Right renal pelvis (tissue), 4 donors: ENCODE measurements at places on chromosomes 2 and 18. TPM values are rescaled to one million over a fixed set of nuclear protein-coding genes. Genes with fewer than 3 reads are reported as not detected.

Gene PRADC1
- polyA plus RNA-seq, result 14.2 TPM

Gene BCL11A
- polyA plus RNA-seq, result 13.1 TPM

Gene IL1R1
- polyA plus RNA-seq, result 40.1 TPM

Gene GDF7
- polyA plus RNA-seq, result 5.1 TPM

Gene PDE11A
- 8.6 TPM for polyA plus RNA-seq

Gene CAPN14
- 0.06 TPM for polyA plus RNA-seq

Gene TM4SF20
- 0.05 TPM for polyA plus RNA-seq

Gene TUBB8B
- 0.58 TPM for polyA plus RNA-seq

Gene CPS1
- polyA plus RNA-seq, result 3.8 TPM

Gene FBLN7
- polyA plus RNA-seq, result 15.3 TPM

Gene C2orf78
- not detected for polyA plus RNA-seq

Gene EML6
- 16.4 TPM for polyA plus RNA-seq

GRCh38 chr2:9707008-9707407 lies 76.2 kb upstream of the YWHAQ start:
- no peak for DNase-seq

- no peak for DNase-seq
Measured at GRCh38 chr2:86396291-86396785, 44.8 kb upstream of the KDM3A start.

GRCh38 chr18:23983112-23983511 lies 31.4 kb upstream of the TTC39C start:
- no peak for DNase-seq

DNA sequence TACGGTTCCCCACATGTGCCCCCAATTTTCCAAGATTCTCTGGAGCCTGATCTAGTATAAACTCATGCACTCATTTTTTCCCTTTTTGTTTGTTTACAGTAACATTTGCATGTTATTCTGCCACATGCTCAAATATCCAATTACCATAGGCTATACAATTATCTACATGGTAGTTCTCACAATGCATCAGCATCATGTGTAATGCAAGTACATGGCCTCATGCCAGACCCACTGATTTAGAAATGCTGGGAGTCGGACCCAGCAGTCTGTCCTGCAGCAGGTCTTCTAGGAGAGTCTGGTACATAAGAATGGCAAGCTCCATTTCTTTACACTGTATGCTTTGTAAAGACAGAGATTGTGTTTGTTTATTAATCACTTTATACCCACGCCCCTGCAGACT lies 107.7 kb downstream of the CBLN2 start:
- DNase-seq, result no peak

- DNase-seq, result no peak
Measured at GRCh38 chr2:149733936-149734685, 146.5 kb upstream of the MMADHC start.

- DNase-seq, result no peak
Measured at GRCh38 chr2:239772721-239773120, 252.4 kb downstream of the NDUFA10 start.

GRCh38 chr2:16238001-16238761 lies 297.8 kb downstream of the MYCN start:
- no peak for DNase-seq

DNA sequence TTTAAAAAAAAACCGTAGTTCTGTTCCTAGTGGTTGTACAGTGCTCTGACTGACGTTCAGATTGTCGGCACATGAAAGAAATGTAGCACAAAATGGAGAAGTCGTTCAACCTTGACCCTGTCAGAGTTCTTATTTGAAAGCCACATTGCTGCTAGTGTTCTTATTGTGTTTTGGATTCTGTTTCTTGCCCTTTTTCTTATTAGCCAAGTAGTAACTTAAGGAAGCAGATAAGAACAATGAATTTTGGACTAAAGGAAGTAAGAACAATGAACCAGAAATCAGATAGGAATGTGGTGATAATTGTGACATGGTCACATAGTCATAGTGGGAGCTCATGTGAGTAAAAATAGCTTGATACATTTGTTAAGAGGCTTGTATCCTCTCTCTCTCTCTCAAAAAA lies 45.9 kb downstream of the RPIA start:
- DNase-seq, result peak; percentile 8

DNA sequence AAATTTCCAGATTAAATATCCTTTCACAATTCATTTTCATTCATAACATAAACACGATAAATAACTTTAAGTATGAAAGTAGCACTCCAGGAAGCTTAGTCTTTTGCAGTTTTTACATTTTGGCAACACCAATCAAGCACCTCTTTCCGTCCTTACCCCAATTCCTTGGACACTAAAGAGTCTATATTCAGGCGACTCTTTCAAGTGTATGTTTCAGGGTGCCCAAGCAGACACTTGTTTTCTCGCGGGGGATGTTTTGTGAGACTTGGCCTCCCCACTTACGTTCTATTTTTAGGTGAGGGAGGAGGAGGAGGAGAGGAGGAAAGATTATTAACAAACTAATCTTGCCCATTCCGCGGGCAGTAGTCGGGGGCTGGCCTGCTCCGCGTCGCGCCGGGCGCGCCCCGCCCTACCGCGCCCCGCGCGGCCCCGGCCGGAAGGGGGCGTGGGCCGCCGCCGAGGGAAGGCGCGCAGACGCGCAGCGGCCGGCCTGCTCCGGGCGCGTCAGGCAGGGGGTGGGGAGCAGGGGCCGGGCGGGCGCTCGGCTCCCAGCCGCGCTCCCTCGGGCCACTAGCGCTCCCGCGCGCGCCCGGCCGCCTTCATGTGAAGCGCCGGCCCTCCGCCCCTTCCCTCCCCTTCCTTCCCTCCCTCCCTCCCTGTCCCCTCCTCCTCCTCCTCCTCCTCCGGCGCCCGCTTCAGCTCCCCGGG lies at the start of gene ITPRID2:
ITPRID2 (plus strand) TSS at position 473 of the 708 bp plus-strand sequence. CDS start 337 bp downstream, outside the sequence.
- DNase-seq, result peak; percentile 79

DNA sequence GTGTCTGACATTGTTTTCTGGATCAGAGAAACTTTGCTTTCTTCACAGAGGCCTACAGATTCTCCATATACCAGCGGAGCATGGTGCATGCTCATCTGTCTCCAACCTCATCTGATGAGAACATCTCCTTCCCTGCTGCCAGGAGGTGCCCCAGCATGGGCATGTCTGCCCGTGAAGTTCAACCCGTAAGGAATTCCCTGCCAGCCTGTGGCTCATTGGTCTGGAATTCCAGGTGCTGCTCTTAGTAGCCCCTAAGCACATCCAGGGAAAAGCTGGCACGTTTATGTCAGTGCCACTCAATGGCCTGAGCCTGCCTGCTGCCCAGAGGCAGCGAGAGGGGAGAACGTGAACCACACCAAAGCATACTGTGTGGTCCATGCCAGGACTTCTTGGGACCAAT lies 1.7 kb upstream of the SP100 start:
- DNase-seq, result no peak

DNA sequence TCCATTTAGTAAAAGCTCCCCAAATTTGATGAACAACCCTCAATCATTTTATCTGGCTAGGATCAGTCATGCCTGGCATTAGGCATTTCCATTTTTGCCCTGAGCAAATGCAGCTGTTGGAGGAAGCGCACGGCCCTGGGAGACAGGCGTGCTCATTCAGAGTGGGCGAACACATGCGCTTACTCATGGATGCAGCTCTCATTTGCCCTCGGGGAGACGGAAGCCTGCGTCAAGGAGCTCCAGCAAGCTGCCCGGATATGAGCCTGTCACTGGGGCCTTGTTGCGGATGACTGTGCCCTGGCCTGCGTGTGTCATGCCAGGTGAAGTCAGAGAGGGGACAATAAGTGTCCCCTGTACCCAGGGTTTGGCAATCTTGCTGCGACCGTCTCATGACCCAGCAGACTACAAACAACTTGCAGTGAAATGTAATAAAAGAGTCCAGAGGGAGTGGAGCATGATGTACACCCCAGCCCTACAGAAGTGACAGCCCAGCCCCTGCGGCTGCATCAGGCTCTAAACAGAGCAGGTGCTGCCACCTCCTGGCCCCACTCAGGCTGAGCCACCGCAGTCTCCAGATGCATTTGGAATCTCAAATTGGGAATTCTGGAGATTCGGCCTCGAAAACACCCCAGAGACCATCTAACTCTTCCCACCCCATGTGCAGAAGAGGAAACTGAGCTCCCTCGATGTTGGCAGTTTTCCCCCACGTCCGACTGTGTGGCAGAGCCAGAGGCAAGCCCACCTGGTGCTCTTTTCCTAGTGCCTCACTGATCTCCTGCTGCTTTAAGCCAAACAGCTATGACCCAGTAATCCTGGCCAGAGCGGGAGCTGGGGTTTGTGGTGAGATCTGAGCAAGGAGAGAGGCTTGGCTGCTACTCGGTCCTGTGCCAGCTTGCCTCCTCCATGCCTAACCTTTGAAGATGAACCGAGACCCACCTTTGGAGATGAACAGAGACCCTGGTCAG lies 105.0 kb upstream of the ALK start:
- peak; percentile 36 for DNase-seq

GRCh38 chr2:46120792-46121555 lies 176.2 kb upstream of the EPAS1 start:
- DNase-seq, result no peak

GRCh38 chr2:8303322-8303832 lies 378.5 kb upstream of the ID2 start:
- no peak for DNase-seq

DNA sequence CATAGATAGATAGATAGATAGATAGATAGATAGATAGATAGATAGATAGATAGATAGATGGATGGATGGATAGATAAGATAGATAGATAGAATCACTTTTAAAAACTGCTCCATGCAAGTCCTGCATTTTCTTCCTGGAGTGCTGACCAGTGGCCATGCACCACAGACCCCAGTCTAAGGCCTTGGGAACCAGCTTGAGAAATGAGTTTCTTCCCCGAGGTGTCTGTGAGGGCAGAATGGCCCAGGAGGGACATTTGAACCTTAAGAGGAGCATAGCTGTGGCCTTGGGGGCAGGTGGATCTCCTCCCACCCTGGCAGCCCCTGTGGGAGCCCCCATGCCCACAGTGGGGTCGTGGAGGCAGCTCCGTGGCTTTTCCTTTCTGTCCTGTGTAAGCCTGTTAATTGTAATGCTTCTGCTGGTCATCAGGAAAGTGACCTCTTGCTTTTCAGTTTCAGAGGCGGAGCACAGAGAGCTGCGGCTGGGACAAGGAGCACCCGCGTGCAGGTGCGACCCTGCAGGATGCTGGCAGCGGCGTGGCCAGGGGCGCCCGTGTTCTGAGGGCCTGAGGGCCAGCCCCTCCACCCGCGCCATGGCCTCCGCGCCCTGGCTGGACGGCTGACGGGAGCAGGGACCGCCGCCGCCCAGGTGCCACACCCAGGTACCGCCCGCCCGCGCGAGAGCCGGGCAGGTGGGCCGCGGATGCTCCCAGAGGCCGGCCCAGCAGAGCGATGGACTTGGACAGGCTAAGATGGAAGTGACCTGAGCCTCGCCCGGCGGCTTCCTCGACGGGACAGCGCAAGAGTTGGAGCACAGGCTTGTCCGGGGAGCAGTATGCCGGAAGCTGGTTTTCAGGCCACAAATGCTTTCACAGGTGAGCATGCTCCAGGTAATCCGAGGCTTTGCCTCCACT lies 168.6 kb downstream of the LDLRAD4 start:
- DNase-seq, result no peak

GRCh38 chr2:163734881-163735684 lies 725 bp downstream of the FIGN start:
- no peak for DNase-seq

- no peak for DNase-seq
Measured at GRCh38 chr2:229057976-229058553, 213.0 kb downstream of the PID1 start.

DNA sequence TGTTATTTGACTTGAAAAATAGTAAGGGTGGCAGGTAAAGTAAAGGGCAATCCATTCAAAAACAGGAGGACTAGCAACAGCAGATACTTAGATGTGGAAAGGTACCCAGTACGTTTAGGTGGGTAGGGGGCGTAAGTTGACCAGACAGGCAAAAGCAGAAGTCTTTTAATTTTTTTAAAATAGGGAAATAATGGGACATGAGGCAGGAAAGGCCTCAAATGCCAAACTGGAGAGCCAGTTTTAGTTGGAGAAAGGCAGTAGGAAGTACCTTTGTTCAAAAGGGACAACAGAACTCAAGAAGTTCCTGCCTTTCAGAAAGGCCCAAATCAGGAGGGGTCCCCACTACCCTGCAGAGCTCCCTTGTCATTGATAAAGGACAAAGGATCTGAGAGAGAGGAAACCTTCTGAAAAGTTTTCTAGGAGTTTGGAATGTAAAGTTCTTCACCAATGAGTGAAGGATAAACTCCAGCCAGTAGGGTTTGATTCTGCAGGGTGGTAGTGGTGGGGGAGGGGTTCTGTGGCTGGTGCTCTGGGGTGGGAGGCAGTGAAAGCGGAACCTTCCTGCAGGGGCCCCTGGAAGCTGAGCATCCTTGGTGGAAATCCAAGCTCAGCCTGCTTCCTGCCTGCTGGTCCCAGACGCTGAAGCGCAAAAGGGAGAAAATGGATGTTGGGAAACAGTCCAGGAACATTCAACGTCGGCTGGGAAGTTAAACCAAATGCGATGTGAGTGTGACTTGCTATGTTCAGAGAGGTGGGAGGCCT lies 40.1 kb downstream of the TMEM17 start:
- no peak for DNase-seq

GRCh38 chr2:151043484-151043883 lies 218.2 kb downstream of the RBM43 start:
- no peak for DNase-seq

DNA sequence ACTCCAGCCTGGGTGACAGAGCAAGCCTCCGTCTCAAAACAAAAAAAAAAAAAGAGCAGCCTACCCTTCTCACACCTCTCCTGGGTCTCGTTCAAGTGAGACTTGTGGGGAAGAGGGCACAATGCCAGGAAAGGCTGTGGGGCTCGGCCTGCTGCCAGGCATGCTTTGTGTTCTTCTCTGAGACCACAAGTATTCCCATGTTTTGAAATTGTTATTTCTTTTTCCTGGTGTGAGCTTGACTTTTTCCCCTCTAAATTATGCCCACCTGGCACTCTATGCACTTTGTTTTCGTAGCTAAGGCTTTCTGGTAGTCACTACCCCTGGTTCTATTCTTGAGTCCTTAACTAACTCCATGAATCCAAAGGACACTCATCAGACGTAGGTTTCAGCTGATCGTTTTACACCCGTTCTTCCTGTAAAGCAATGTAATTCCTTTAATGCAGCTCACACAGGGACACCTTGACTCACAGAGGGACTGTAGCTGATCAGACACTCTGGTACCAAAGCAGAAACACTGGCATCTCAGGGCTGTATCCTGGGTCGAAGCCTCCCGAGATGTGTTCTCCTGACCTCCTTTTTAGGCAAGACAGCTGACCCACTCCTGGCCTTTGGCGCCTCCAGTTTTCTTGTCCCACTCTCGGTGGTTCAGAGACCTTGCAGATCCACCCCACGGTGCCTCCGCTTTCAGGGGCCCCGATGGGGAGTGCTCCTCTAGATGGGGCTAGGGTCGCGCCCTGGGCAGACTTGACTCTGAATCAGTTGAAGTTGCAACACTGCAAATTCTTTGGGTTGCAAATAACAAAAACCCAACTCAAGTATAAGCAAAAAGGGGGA lies 193.3 kb upstream of the AGAP1 start:
- no peak for DNase-seq

GRCh38 chr2:135169900-135170753 lies 118.0 kb downstream of the RAB3GAP1 start:
- DNase-seq, result no peak
